ENCODE measurements at places on chromosomes 7 and 10.

DNA sequence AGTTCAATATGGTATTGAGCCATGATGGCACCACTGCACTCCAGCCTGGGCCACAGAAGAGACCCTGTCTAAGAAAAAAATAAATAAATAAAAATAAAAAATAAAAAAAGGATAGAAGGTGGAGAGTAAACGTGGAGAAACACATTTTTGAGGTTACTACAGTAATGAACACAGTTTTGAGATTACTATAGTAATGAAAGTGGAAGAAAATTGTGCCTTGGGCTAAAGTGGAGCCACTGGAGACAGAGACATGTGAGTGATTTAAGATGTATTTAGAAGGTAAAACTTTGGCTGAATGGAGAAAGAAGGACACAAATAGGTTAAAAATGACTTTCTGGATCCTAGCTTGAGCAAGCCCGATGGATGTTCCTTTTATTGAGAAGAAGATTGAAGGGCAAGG, 76.8 kb downstream of the HGF start:
- DNase-seq = no peak

GRCh38 chr7:103915680-103916357, 73.6 kb downstream of the RELN start:
- no peak for DNase-seq

DNA sequence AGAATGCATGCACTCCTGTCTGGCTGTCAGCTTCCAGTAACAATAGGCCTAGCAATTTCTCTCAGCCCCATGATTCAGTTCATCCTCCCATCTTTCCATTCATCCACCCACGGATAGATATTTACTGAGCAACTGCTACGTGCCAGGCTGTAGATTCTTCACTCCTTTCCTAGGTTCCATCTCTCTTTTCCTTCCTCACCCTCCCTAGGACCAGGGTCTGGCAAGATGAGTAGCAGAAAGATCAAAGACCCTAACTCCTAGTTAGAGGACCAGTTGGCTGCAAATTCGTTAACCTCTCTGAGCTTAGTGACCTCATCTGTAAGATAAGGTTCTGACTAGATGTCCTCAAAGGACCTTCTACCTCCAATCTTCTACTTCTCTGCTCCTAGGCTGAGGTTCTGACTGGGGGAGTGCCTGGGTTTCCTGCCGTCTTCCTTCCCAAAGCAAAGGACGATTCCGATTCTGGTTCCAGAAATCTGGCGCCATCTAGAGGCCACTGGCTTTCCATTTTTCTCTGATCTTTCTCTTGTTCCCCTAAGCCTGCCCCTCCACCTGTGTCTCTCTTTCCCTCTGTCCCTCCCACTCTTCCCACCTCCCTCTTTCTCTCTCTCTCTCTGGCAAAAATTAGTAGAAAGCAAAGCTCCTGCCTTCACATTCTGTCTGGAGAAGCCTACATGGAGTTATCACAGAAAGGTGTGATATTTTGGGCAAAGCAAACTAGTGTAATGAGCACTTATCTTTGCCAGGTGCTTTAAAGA, 26.2 kb downstream of the TBATA start:
- DNase-seq = peak; percentile 46

- DNase-seq = no peak
Observed at GRCh38 chr10:71255808-71256660, 43.7 kb downstream of the UNC5B start.

DNA sequence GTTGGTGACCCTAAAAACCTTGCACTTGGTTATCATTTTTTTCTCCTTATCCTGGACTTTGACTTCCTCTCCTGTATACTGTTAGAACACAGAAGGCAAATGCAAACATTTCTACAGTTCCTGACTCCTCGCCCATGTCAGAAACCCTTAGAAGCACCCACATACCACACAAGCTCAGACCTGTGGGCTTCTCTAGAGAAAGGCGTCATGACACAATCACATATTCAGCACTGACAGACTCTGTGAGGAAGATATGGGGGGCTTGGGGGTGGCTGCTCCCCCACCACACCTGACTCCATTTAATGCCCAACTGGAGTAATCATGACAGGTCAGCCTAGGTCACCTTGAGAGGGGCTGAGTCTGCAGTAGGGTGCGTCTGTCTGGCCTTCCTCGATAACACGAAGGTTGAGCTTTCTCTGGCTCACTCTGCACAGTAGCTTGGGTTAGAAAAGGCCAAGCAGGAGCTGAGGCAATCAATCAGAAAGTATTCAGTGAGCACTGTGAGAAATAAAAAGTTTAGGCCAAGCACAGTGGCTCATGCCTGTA, 50.9 kb downstream of the CCDC3 start:
- no peak for DNase-seq

DNA sequence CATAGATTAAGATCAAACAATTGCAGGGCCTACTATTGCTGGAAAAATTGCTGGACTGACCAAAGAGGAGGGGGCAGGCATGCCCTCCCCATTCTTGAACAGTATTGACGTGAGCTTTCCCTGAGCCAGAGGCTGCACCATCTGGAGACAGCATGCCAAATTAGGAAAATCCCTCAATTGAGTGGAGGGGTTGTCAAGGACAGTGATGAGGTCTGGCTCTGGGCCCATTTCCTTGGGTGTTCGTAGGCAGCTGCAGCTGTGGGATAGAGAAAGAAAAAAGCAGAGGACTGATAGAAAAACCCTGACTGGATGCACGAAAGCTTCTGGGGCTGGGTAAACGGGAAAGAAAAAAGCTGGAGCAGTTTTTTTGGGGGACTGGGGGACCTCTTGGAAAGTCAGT, 22.8 kb upstream of the ORC5 start:
- DNase-seq = no peak

DNA sequence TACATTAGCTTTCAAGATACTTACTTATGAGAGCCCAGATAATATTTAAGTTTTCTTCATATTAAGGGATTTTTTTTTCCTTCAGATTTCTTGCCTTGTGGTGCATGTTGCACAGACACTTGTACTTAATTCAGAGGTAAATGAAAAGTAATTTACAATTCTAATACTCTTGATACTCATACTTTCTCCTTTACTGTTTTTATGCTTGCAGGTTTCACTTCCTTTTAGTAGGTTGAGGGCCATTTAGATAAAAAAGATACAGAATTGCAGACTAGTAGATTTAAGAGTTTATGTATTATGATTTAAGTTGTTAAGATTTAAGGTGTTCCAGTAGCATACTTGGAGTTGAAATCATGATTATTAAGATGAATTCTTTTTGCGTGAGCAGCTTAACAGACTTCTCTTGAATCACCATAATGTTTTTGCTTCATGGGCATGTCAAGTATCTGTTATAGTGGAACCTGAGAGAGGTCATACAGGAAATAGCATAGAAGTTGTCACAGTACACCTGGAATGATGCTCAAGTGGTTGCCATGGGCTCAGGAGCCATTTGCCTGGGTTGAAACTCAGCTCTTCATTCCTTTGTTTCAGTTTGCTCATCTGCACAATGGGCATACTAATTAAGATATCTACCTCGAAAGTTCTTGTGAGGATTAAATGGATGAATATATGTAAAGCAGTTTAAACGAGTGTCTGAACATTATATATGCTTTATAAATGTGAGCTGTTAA, 174.8 kb upstream of the PRPS1L1 start:
- no peak for DNase-seq

DNA sequence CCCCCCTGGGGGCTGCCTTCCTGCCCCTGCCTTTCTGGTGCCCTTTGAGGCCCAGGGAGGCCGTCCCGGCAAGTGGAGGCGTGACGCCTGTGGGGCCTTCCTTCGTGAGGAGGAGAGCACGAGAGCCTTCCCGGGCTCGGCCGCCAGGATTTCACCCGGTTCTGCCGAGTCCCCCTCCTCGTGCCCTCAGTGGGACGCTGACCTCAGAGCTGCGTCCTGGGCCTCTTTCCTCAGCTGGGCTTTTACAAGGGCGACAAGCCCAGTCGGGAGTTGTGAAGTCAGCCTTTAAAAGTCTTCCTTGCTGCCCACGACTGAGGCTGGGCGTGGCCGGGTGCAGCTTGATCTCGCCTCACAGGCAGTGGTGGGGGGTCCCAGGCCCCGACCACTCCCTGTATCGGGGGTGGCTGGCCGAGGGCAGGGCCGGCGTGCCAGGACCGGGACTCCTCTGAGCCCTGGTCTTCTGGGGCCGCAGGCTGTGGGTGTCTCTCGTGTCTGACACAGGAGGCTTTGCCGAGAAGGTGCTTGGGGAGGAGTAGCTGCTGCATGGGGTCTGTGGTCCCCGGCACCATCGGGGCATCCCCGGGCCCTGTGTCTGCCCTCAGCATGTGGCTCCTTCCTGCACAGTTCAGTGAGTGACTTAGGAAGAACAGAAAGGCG, 41.8 kb downstream of the FAM20C start:
- no peak for DNase-seq
